ENCODE measurements at places on chromosomes 4 and X. TPM values are rescaled to one million over a fixed set of nuclear protein-coding genes. Genes with fewer than 3 reads are reported as not detected.

DNA sequence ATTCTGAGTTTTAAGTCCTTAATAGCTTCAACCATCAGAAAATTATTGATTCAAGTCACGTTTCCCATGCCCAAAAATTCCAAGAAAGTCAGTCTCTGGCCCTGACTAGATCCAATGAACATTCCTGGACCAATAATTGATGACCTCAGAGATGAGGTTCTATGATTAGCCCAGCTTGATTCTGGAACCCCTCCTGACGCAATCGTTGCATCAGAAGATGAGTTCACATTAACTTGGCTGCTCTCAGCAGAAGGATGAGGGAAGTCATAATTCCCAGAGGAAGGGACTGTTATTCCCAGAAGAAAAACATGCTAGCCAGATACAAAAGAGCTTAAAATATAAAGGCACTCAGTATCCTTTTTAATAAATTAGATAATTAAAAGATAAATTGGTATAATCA, 34.3 kb upstream of the CPEB2 start:
- H3K4me1 ChIP-seq = no peaks in the 10 kb centered on the region
- H3K27ac ChIP-seq = no peak overlapping the region
- H3K4me3 ChIP-seq = no peak overlapping the region
- no peaks in the 10 kb centered on the region for H3K27me3 ChIP-seq
- no peak for DNase-seq
- no peaks in the 10 kb centered on the region for H3K36me3 ChIP-seq

- H3K36me3 ChIP-seq = no peaks in the 10 kb centered on the region
- H3K4me1 ChIP-seq = no peaks in the 10 kb centered on the region
- no peak for DNase-seq
- no peaks in the 10 kb centered on the region for H3K27me3 ChIP-seq
- no peak overlapping the region for H3K4me3 ChIP-seq
- H3K27ac ChIP-seq = no peak overlapping the region
These were observed 235.9 kb downstream of the SPIN4 start for GRCh38 chrX:63115196-63115595.

- no peaks in the 10 kb centered on the region for H3K27me3 ChIP-seq
- no peak for DNase-seq
- no peak overlapping the region for H3K4me3 ChIP-seq
These were observed 352.5 kb downstream of the GPM6A start for GRCh38 chr4:175459571-175459970.

GRCh38 chr4:114997576-114998247, 115.7 kb downstream of the NDST4 start:
- no peak overlapping the region for H3K4me3 ChIP-seq
- no peak overlapping the region for H3K27ac ChIP-seq
- H3K4me1 ChIP-seq = no peaks in the 10 kb centered on the region
- no peaks in the 10 kb centered on the region for H3K36me3 ChIP-seq

GRCh38 chr4:122963216-122963615, 40.8 kb upstream of the NUDT6 start:
- no peaks in the 10 kb centered on the region for H3K36me3 ChIP-seq
- DNase-seq = no peak
- H3K4me3 ChIP-seq = no peak overlapping the region
- peaks cover 10% of the 10 kb centered on the region for H3K4me1 ChIP-seq

The C4orf36 gene
- 5.9 TPM for total RNA-seq

The CSAG2 gene
- 0.50 TPM for total RNA-seq

GRCh38 chr4:85431156-85431555, 43.8 kb upstream of the ARHGAP24 start:
- DNase-seq = no peak
- no peaks in the 10 kb centered on the region for H3K4me1 ChIP-seq
- H3K27me3 ChIP-seq = no peaks in the 10 kb centered on the region
- H3K27ac ChIP-seq = no peak overlapping the region
- H3K4me3 ChIP-seq = no peak overlapping the region

The HS6ST2 gene
- 7.6 TPM for total RNA-seq
